ENCODE measurements at places on chromosomes 12 and 14.
A peak's percentile ranks its signal among the peaks of the same experiment; 100 is the strongest.

GRCh38 chr14:51575349-51576116 is 76.2 kb upstream of the FRMD6 start:
- no peak for DNase-seq

DNA sequence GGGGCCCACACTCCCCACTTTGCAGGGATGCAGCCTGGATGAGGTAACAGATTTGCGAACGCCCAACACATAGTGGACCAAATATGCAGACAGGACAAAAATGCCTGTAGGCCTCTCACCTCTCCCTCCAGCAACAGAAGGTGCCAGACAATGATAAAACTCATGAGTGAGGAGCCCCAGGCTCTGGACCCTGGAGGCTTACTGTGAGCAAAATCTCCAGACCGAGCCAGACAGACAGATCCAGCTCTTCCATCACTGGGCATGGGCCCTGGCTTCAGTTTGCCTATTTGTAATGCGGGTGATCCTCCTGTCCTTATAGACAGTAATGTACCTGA is 42.3 kb downstream of the IRF2BPL start:
- no peak for DNase-seq

GRCh38 chr12:659090-659683 is 4.1 kb downstream of the NINJ2 start:
- no peak for DNase-seq

DNA sequence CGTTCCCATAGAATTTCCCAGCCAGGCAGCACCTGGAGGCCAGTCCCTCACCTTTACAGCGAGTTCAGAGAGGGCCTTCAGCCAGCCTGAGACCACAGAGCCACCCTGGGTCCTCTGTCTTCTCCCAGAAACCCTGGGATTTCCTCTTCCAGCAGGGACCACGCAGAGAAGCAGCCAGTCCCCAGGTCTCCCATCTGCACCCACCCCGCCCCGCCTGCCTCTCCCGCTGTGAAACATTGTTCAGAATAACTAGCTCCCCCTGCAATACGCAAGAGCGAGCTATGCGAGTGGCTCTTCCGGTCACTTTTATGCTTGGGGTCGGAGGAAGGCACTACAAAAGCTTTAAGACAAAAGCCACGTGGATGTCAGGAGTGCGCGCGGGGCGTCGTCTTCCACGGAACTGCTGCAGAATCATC is 77.8 kb downstream of the SERPINA3 start:
- no peak for DNase-seq

DNA sequence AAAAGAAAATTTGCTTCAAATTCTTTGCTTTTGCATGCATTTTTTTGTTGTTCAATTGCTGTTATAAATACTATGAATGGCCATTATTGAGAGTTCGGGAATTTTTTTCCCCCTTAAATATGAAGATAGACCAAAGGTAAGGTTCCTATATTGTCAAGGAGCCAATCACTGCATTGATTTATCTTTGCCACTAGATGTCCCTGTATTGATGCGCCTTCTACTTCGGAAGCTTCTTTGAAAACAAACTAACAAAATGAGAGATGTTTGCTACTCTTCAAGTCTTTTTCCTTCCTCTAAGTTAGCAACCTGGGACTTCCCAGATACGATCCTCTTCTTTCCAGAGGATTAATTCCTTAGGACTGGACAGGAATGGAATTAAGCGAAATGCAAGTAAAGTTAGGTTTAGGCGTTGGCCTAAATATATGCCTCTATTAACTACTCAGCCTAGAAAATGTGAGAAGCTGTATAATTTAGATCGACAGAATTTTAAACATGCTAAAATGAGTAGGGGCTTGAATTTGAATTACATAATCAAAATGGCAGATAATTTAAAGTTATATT is 318.1 kb downstream of the AEBP2 start:
- no peak for DNase-seq

DNA sequence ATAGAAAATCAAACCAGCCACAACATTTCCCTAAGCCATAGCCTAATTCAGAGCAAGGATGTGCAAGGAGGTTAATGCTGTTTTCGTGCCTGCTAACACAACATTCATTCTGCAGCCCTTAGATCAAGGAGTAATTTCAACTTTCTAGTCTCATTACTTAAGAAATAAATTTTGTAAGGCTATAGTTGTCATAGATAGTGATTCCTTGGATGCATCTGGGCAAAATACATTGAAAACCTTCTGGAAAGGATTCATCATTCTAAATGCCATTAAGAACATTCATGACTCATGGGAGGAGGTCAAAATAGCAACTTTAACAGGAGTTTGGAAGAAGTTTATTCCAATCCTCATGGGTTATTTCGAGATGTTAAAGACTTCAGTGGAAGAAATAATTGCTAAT is 283.2 kb downstream of the RPAP3 start:
- DNase-seq: no peak

DNA sequence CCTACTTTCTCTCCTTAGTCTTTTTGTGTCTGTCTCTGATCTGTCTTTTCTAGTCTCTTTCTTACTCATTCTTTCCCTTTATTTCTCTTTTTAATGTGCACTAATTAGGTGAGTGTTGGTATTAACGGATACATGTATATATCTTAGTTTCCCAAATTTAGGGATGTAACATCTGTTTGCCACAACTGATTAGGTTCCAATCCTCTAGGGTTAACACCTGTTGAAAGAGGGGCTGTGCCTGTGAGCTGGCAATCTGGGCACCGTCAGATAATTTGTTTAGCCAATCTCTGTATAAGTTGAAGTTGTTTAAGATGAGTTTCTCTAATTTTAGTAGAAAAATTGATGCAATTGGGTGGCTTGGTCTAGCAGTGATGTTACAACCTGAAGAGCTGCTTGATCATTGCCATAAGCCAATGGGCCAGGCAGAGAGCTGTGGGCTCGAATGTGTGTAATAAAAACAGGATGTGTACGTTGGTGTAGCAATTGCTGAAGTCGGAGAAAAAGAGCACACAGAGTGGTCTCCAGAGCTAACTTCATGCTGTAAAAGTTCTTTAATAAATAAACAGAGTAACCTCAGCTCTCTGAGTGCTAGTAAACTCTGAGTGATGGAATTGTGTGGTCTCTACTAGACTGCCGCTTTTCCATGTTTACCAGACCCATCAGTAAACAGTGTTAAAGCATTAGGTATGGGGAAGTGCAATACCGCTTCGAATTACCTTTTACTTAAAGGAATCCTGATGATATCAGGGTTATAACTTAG is 18.3 kb upstream of the LYZ start:
- no peak for DNase-seq

- no peak for DNase-seq
Measured at GRCh38 chr12:128789356-128789929, 34.3 kb downstream of the SLC15A4 start.

DNA sequence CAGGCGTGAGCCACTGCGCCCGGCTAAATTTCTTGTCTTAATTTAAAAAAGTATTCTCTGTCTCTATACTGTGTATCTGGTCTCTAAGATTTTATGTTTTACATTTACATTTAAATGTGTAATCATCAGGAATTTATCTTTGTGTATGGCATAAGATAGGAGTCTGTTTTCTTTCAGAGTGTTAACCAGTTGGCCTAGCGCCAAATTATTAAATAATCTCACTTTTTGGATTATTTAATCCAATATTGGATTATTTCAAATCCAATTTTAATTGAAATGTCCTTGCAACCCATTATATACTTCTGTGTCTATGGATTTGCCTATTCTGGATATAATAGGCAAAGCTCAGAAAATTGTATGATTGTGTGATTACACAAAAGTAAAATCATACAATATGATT is 45.0 kb downstream of the BAZ2A start:
- no peak for DNase-seq

- no peak for DNase-seq
Measured at GRCh38 chr14:95222870-95223398, 65.6 kb upstream of the DICER1 start.

DNA sequence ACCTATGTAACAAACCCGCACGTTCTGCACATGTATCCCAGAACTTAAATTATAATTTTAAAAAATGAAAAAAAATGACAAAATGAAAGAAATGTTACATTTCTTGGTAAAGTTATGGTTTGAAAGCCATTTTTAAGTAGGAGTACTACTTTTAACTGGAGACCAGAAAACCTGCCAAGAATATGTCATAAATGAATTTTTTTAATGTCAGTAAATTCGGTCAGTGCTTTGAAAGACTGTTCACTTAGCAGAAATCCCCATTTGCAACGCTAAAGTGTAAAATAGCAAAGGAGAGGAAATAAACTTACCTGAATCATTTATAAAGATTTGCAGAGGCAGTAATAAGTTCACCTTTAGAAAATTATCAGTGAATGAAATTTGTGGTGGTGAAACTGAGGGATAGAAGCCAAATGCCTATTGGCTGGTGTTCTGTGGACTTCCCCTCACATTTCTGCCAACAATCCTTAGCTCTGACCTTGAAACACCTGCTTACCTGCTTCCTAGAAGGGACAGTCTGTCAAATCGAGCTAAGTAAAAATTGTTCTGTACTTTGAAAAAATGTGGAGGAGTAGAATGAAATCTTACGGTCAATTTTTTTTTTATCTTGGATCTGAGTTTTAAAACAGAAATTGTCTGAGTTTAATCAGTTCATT is 714.2 kb downstream of the SLC6A15 start:
- DNase-seq: no peak

GRCh38 chr14:20415782-20416206 is 2.5 kb upstream of the TEP1 start:
- peak; percentile 34 for DNase-seq

DNA sequence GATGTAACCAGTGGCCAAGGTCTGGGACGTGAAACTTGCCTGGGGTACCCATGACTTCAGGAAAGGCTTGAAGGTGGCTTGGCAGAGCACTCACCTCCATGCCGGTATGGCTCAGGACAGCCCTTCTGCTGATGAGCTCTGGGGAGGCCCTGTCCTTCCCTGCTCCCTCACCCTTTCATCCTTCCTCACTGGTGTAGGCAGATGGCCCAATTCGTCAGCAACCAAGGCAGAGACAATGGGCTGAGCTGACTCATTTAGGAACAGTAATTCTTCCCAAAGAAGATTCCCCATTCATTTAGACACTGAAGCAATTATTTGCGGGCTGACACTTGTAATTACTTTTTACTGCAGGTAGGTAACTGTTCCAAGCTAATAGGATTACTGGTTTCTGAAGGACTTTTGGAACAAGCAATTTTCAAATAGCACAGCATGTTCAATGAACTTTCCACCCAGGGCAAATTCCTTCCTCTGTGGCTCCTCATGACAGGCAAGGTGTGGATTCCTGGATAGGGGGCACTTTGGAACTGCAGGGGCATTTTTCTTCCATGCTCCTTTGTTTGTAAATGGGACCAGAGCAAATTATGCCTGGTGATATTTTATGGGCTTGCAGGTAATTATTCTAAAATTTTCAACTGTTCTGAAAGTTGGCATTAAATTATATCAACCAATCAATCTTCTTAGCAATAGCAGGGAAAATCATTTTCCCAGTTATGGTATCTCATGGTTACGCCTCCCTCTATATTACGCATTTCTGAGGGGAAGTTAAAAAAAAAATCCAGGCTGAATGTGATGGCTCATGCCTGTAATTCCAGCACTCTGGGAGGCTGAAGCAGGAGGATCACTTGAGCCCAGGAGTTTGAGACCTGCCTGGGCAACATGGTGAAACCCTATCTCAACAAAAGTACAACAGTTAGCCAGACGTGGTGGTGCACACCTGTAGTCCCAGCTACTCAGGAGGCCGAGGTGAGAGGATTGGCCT is 24.1 kb upstream of the NRDE2 start:
- DNase-seq: no peak

DNA sequence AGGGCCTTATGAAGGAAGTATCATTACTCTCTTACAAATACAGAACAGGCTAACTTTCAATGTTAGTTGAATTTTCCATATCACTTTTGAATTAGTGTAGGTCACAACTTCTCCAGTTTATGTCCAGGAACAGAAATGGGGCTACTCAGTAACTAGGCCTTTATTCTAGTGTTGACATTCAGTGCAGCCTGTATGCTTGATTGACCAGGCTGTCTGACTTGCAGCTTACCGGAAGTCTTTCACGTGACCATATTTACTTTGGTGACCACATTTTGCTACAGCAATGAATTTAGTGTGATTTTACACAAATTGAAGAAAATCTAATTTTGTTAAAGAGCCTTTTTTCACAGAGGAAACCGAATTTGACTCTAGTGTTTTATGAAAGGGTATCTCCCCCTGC is 12.4 kb downstream of the MTERF2 start:
- DNase-seq: no peak

DNA sequence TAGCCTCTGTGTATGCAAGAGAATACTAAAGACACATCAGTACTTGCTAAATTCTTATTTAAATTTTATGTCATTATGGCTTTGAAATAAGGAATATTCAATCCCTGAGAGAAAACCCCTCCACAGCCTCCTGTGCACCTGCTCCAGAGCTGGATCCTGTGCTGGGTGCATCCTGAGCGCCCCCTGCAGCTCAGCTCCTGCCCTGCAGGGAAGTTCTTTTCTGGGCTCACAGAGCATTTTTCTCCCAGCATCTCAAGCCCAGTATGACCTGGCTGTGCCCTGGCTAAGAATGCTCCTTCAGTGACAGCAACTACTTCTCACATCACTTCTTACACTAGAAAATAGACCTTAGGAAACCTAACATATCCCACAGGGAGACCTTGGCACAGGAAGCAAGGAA is 1211.7 kb downstream of the TMEM121 start:
- no peak for DNase-seq

DNA sequence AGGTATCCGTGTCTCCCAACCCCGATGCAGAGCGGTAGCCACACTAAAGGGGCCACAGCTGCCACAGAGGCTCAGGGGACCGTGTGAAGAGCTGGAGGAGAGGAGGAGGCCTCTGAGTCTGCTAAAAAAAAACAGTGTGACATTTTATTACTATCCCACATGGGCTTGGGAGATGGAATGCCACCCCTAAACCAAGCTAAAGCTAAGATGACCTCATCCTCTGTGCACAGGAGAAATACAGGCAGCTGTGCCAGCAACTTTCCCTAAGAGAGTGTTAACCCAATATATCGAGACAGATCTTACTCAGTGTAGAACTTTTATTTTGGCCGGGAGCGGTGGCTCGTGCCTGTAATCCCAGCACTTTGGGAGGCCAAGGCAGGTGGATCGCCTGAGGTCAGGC is 18.0 kb downstream of the BCL2L14 start:
- DNase-seq: no peak

- no peak for DNase-seq
Measured at GRCh38 chr12:7834701-7835100, 38.0 kb downstream of the SLC2A14 start.

- no peak for DNase-seq
Measured at GRCh38 chr12:43551971-43552559, at the start of gene ADAMTS20. Gene ADAMTS20, minus strand, starts transcription at chr12:43552203. Its CDS starts 282 bp downstream, at chr12:43551921.

- DNase-seq: no peak
Measured at GRCh38 chr12:26298785-26299621, 103.6 kb downstream of the SSPN start.

- DNase-seq: no peak
Measured at GRCh38 chr14:34781242-34781641, 66.8 kb upstream of the CFL2 start.

All from transverse colon (tissue), 4 donors.